ENCODE measurements at places on chromosomes 12 and 14.

GRCh38 chr14:96055753-96056508 is 16.8 kb downstream of the C14orf132 start:
- no peak for DNase-seq

- DNase-seq: no peak
These were observed 2.8 kb downstream of the IRF2BPL start for GRCh38 chr14:77025744-77026165.

GRCh38 chr12:131606218-131606901 is 104.5 kb upstream of the SFSWAP start:
- DNase-seq: no peak

DNA sequence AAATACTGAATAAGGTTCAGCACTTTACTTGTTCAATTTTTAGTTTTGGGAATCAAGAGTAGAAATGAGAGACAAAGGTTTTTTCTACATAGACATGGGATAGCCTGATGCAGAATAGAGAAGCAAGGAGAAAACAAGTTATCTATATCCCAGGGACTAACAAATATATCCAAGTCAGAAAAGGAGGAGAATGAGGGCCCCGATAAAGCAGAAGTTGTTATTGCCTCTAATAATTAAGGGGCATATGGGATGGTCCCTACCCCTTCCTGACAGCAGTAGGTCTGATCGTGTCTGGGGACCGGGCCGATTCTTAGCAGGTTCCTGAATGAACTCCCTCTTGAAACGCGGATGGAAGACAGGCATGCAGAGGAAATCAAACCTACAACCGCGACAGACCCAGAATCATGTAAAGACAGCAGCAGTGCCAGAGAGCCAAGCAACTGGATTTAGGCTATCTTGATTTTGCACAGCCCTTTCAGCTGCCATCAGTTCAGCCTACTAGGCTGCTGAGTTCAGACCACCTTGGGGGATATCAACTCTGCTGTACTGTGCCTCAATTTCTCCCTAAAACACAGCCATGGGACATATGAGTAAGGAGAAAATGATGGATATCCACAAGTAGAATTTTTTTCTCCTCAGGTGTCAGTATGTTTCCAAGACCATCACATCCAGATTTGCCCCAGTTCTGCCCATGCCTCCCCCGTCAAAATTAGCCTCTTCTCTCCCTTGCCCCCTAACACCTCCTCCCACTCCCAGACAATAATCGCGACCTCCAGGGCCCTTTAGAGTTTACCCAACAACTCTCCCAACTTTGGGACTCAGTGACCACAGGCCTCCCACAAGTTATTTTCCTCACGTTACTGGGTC is 706 bp downstream of the PRMT5 start:
- DNase-seq: no peak

GRCh38 chr12:122981036-122981471 is 573 bp downstream of the ARL6IP4 start:
- peak; percentile 48 for DNase-seq

Measured in GM20000 (cell line).